ENCODE measurements at places on chromosomes 5 and 9.

DNA sequence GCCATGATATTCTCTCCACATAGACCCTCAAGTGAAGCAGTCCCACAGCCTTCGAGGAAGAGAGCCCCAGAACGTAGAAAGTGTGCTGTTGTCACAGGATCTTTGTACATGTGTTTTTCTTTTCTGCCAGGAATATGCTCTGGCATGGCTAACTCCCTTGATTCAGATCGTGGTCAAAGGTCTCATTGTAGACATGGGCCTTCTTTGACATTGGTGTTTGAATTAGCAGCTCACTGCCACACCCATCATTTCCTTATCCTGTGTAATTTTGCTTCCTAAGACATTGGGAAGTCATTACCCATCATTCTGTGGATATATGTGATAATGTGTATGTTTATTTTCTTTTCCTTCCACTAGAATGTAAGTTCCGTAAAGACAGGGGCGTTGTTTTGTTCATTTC, 25.5 kb downstream of the MTRR start:
- DNase-seq: no peak

DNA sequence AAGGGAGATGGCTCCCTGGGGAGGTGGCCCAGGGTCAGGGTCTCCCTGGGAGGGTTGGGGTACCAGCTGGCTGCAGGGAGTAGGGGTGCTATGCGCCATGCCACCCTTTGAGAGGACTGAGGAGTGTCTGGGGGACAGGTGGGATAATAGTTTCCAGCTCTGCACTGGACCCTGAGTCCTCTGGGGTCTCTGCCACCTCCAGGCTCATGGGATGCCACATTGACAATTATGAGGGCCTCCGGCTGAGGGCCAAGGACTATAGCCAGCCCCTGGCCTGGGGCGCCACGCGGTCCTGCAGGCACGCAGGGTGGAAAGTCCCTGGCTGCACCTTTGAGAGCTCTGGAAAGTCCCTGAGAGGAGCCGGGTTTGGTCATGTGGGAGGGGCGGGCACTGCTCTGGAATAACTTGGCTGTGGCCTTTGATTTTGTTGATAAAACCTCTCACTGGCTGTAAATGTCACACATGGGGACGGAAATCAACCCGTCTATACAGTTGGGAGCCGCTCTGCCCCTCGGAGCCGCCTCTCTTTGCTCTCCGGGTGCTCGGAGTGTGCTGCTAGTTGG, 16.0 kb downstream of the TRAF2 start:
- peak; percentile 94 for DNase-seq

- DNase-seq: no peak
Observed at GRCh38 chr5:180785794-180786221, 16.8 kb downstream of the MGAT1 start.

- no peak for DNase-seq
Observed at GRCh38 chr5:118862596-118862995, 125.8 kb downstream of the DTWD2 start.

DNA sequence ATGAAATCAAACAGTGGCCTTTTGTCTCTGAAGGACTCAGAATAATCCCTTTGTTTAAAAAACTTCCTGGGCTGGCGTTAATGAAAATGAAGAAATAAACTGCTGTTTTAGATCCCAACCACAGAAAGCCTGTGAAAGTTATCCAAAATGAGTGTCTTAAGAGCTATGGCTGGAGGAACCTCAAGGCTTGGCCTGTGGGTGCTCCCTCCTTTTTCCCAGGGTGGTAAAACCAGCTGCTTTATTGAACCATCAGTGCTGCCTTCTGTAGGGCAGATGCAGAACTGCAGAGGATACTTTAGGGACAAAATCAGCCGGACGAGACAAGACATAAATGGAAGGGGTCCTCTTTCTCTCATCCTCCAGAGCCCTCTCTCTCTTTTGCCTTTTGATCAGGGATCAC, 100.9 kb downstream of the SMARCA2 start:
- DNase-seq: no peak

- no peak for DNase-seq
Observed at GRCh38 chr5:37816331-37816730, 23.5 kb downstream of the GDNF start.

DNA sequence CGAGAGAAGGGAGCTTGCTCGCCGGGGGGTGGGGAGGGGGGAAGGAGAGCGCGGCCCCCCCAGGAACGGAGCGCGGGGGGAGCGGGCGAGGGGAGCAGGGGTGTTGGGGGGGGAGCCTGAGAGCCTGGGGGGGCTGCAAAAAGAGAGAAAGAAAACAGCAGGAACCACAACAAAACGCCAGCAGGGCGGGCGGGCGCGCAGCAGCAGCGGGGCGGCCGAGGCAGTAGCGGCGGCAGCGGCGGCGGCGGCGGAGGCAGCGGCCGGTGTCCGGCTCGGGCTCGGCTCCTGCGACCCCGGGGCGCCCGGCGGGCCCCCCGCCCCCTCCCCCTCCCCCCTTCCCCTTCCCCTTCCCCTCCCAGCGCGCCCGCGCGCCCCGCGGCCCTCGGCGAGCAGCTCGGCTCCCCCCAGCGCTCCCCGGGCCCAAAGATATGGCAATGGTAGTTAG, 1.6 kb downstream of the NR2F1 start:
- no peak for DNase-seq

GRCh38 chr9:99253134-99253533, 31.1 kb downstream of the SEC61B start:
- DNase-seq: no peak

DNA sequence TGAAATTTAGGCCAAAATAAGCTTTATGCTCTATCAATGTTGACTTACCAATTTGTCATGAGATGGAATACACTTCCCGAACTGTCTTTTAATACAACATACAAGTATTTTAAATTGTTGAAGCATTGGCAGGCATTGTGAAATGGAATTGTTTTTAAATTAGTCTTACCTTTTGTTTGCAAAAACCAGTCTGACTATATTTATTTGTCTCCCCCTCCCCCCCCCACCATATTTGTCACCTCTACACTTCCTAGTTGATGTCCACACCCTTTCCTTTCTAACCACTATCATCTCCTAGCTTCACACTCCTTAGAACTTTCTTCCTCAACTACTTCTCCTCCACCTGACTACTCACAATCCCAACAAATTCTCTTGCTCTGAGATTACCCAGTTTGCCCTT, 40.9 kb downstream of the FAF2 start:
- DNase-seq: no peak

- DNase-seq: peak; percentile 79
Observed at GRCh38 chr5:157494178-157494832, 34.3 kb downstream of the NIPAL4 start.

DNA sequence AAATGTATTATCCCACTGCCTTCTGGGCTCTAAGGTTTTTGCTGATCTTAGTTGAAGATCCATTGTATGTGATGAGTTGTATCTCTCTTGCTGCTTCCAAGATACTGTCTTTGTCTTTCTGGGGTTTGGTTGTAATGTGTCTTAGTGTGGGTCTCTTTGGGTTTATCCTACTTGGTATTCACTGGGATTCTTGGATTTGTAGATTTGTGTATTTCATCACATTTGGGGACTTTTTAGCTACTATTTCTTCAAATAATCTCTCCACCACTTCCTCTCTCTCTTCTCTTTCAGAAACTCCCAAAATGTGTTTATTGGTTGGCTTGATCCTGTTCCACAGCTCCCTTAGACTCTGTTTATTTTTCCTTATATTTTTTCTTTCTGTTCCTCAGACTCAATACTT, 26.5 kb downstream of the IL31RA start:
- no peak for DNase-seq

GRCh38 chr5:32551194-32551593, 34.2 kb upstream of the SUB1 start:
- DNase-seq: no peak

DNA sequence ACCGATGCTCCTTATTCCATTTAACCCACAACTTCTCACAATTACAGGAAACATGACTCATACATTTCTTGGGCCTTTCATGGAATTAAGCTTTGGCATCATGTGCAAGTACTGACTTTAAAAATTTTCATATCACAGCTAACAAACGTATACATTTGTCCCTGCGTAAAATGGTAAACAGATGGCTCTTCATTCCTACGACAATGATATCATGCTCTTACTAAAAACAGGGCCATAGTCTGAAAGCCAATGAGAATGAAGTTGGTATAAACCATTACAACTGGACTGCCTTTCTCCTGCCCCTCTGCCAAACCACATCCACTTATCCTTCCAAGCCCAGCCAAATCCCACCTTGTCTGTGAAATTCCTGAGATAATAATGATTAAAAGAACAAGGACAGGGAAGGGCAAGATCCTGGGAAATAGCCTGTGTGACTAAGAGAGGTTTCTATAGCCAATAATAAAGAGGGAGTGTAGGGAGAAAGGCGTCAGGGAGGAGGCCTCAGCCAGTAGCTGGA, 44.9 kb upstream of the ZNF366 start:
- DNase-seq: no peak

DNA sequence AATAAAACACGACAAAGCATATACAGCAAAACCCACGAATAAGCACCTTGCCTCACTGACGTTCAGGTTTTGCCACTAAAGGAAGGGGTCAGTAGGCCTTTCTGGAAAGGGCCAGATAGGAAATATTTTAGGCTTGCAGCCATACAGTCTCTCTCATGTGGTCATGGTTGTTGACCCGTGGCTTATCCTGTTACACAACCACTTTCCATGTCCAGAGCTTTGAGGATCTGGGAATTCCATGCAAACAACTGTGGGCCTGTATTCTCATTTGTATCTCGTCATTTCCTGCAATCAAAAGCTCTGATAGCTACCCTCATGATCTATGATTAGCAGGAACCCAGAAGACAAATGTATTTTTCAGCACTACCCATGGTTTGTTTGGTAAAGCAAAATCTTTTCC, 108.3 kb downstream of the DRD1 start:
- DNase-seq: no peak

DNA sequence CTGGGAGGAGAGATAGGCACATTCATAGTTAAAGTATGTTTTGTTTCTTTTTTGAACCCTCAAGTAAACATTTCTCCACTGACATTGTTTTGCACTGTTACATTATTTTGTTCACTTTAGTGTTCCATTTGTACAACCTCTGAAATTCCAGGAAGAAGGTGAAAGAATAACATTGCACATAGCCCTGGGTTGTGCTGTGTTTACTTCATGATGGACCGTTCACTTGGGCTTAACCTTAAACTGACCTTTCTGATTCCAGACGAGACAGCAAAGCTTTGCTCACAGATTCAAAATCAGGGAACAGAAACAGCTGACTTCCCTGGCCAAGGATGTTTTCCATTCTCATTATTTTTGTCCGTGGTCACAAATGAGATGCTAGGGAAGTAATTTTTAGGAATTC, 42.8 kb upstream of the GDNF start:
- no peak for DNase-seq

GRCh38 chr9:33623658-33624586, 99.9 kb downstream of the ANKRD18B start:
- DNase-seq: peak; percentile 82

DNA sequence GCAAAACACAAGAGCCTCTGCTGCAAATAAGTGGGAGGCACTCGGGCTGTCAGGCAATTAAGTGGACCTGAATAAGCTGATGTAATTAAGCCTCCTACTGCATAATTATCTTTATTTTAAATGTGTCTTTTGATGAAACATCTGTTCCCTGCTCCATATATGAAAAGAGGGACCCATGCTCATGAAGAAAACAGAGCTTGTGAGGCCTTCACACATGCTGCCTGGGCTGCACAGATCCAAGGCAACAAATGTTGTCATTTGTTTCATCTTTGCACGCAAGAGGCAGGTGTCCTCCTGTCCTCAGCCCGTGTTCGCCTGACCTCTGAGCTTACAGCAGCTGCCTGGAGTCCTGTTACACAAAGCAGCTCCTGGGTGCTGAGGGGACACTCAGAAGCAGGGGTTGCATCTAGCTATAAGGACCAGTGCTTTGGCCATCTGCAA, 381.1 kb downstream of the ZNF608 start:
- DNase-seq: no peak

DNA sequence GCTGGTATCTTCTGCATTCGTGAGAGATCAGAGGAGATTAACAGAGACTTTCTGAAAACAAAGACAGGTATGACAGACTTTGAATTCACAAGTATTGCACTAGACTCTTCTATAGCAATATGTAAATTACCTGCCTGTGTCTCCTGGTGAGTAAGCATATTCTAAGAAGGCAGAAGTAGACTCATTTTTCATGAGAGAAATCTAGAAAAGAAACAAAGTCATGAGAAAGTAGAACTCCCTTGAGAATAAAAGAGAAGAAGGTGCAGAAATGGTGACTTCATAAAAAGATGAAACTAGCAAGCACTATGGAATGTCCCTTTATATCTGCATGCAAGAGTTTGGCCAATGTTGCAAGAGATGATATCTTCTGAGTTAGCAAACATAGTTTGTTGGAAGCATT, 419.8 kb downstream of the DMRT2 start:
- no peak for DNase-seq

All from upper lobe of left lung (tissue), 6 donors.